NCI-H526 (cell line): ENCODE measurements at places on chromosomes 2 and 18.

GRCh38 chr2:234302664-234302991 is 194.3 kb downstream of the ARL4C start:
- DNase-seq: no peak

DNA sequence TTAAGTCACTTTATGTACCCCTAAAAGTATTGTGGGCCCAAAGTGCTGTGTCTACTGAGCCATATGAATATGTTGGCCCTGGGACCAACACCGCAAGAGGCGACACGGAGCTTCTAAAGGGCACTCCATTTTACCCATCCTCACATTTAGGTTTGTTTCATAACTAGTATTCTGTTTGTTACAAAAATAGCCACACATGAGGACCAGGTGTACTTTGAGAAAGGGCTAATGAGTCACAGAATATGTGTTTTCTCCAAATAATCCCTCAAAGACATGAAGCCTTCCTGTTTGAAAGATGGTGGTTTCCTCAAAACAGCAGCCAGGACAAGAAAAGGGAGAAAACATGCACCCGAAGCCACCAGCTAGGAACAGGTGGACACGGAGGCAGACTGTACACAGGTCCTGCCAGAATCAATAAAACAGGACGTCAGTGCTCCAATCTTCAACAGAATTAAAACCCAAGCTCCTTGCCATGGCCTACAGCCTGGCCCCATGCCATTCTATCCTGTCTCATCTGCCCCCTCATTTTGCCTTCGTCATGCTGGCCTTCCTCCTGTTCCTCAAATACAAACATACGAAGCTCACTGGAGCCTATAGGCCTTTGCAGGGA is 21.8 kb upstream of the GRB14 start:
- DNase-seq: no peak

GRCh38 chr2:177816766-177817165 is 255.8 kb downstream of the PDE11A start:
- DNase-seq: no peak

- DNase-seq: no peak
These were observed 62.5 kb upstream of the SMAD7 start for GRCh38 chr18:49013291-49013691.

DNA sequence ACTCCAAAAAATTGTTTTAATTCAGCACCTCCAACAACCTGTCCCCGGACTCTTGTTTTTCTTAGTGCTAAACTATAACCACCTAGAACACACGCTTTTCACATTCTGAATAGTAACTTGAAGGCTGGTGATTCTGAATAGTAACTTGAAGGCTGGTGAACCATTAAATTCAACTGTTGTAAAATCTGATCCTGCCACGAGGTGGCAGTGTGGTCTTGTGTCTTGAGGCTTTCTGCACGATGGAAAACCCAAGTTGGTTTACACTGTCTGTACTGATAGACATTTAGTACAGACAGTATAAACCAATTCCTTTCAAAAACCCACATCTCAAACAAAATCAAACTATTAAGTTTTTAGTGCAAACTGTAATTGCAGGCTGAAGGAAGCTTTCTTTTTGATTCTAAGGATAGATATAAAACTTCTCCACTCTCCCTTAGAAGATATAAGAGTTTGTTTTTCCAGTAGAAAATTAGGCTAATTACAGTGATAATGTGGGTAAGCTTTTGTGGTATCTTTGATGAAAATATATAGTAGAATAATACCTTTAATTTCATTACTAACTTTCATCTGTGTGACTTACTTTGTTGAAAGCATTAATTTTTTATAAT is 57.6 kb downstream of the VAPA start:
- peak; percentile 21 for DNase-seq

- no peak for DNase-seq
These were observed 43.3 kb downstream of the PXDN start for GRCh38 chr2:1701020-1701419.

DNA sequence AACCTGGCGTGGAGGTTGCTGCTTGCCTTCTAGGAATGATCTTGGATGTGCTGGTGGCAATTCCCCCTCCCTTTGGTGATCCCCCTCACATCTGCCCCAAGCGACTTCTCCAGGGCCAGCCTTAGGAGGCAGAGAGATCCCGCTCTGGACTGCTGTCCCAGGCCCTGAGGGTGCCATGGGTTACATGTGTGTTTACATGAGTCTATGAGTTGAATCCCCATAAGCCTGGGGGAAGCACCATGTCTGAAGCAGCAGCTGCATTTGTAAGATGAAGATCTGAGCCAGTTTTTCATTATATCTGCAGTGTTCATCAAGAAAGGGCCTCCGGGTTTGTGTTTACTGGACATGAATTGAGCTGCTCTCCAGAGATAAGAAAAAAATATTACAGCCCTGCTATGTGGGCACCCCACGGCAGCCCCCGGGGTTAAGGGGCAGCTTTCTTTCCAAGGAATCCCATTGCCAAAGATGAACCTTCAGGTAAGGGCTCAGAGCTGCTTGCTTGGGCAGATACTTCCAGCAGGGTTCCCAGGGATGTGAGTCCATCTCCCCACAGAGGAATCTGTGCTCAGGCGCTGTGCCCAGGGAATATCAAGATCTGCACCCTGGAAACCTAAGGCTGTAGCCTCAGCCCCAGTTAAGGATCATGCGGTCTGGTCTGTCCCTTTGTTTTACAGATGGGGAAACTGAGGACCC is 46.0 kb downstream of the MRPS5 start:
- DNase-seq: no peak
